LoVo (cell line): ENCODE measurements at places on chromosomes 7 and 10.
A peak's percentile ranks its signal among the peaks of the same experiment; 100 is the strongest.

DNA sequence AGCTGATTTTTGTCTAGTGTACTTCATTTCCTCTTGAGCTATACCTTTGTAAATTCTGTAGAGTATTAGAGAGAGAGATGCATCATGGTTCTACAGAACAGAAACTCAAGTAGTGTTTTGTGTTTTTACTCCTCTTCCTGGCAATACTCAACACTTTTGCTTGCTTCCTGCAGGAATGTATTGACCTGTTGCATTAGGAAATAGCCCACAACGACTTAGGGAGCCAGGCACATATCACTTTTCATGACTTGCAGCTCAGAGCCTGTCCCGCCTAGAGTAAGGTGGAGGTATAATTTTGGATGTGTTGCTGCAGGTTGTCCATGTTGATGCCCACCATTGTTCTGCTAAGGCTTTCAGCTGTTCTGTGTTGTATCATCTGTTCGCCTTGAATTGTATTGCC lies 216.3 kb downstream of the SDK1 start:
- no peak for DNase-seq

DNA sequence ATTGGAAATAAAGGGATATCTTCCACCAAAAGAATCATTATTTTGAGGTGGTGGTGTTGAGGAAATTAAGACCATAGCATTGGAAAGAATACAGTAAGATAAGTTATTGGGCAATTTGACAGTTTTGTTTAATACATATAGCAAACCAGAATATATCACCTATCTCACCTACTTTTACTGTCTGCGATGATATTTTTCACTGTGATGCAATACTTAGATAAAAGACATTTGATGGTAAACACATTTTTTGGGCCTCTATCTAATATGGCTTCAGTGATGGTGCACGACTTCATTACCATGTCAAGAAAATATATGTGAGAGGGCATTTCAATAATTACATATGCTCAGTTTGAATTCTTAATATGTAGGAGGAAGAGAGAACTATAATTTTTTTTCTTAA lies 93.7 kb upstream of the MAGI2 start:
- no peak for DNase-seq

DNA sequence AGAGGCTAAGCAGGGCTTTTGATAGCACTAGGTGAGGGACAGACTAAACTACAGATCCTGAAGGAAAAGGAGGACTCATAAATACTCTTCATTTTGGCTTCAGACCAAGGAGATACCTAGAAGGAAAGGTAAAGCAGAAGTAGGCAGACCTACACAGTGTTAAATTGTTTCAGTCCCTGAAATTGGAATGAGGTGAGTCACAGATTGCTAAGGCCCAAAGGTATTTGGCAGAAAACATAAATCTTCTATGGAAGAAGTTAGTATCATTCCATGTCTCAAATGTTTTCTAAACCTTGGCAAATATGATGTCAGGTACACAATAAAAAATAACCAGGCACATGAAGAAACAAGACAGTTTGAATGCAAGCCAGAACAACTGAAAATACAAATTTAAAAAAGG lies 30.0 kb downstream of the MTERF1 start:
- DNase-seq: peak; percentile 62

DNA sequence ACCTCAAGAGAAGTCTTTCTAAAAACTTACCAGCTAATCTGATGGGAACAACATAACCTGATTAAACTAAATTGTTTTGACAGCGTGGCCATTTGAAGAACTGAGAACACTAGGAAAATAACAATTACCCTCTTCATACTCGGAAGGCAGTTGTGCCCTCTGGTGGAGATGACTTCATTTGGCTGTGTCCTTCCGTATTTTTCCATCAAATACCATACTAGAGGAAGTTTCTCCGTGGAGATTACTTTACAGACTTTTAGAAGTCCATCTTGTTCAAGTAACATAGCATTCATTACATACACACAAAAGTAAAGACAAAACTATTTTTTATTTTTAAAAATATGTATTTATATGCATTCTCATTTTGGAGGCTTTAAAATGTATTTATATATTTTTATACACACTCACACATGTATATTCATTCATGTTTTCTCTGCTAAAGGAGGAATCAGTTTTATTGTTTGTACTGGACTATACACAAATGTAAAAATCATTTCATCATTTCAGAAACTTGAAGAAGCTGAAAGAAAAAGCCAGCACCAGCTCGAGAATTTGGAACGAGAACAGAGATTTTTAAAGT lies 25.2 kb downstream of the SMNDC1 start:
- peak; percentile 59 for DNase-seq

GRCh38 chr10:47354165-47354564 lies 6.0 kb downstream of the RBP3 start:
- DNase-seq: no peak

- no peak for DNase-seq
These were observed 438.1 kb downstream of the SUGCT start for GRCh38 chr7:40572810-40573465.

GRCh38 chr7:35817930-35818329 lies 17.1 kb downstream of the SEPTIN7 start:
- DNase-seq: no peak

DNA sequence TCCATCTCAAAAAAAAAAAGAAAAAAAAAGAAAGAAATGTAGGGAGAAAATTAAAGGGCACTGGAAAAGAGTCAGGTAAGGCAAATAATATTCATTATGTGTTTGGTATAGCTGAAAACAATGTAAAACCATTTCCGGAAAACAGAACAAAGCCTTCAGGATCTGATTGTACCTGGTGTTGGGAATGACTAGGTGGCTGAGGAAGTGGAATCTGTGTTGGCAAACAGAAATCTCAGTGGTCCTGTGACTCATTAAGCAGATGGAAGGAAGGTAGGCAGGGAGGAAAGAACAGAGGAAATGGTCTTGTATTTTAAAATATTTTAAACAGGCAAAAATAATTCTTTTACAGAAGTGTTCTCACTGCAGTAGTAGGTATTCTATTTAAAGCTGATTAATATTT lies 55.7 kb upstream of the GATA3 start:
- no peak for DNase-seq

- DNase-seq: no peak
These were observed 27.7 kb downstream of the PLXNA4 start for GRCh38 chr7:132548489-132549078.

GRCh38 chr7:159024280-159024951 lies 120.3 kb downstream of the VIPR2 start:
- DNase-seq: no peak

DNA sequence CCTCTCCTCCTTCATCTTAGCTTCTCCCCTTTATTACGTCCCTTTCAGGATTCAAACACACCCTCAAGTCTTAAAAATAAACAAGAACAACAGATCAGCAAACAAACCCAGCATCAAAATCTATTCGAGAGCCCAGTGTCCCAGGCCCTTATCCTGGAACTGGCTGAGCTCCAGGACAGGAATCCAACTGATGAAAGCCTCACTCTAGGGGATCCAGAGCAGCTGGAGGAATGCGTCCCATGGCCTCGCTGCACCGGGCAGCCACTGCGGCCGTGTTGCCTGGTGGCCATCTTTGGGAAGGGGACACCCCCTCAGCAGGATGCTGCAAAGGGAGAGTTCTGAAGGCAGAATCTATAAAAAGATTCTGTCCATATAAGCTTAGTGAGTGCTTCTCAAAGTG lies 156.5 kb upstream of the BMPER start:
- DNase-seq: no peak

- DNase-seq: peak; percentile 74
These were observed 12.1 kb downstream of the HKDC1 start for GRCh38 chr10:69232252-69232651.

GRCh38 chr7:91846436-91846835 lies 34.1 kb downstream of the MTERF1 start:
- DNase-seq: no peak

GRCh38 chr10:5094265-5095205 lies at the start of gene AKR1C3:
Gene AKR1C3 (plus strand): TSS chr10:5094414. CDS start chr10:5094445, 31 bp downstream.
- DNase-seq: peak; percentile 76

DNA sequence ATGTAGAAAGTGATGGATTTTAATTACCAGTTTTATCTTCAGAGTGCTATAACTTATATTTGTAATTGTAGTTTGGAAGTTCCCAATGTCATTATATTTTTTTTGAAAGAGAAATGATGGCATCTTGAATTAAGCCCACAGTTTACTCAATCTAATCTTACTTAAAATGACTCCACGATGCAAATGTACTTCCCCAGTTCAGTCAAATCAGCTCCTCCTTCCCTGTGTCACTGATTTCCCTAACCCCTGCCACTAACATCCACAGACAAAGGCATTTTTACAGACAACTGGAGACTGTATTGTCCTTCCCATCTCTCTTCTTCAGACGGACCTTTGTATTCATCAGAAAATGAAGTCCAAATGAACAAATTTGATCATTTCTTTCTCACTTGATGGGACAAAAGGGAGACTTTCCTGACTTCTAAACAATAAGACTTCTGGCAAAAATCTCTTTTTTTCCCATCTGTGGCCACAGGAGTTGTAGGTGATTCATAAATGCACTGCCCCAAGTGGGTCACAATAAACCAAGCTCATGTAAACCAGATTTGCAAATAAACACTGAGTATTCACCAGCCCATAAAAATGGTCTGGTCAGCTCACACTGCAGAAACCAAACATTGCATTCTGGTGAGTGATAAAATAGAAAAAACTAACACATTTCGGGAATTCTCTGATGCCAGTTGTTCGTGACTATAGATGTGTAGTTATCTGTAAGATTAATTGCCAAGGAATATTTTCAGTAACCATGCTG lies 162.9 kb downstream of the FANK1 start:
- no peak for DNase-seq

- DNase-seq: no peak
These were observed 1.4 kb upstream of the ZNF212 start for GRCh38 chr7:149238051-149238450.

DNA sequence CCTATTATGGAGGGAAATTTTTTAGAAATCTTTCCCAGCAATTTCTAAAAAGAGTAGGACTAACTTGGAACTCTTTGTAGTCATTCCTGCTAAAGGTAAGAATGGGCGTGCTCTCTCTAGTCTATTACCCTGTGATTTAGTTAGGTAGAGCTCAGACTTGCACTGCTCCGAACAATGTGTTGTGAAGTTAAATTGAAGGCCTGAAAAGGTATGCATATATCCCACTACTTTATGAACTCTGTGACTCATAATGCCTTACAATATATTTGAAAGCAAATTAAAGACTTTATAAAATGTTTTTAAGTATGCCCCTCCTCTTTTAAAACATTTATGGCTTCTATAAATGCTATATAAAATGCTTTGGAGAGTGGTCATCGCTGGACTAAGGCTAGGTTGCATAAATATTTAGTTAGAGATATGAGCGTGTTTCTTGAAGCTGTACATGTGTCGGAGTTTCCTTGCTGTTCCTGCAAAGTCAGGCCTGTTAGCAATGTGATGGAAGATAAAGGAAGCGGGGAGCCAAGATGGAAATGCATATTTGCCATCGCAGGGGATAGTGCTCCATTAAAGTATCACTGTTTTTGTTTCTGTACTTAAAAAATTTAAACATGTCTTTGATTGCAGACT lies 761.4 kb downstream of the LRMDA start:
- DNase-seq: no peak

DNA sequence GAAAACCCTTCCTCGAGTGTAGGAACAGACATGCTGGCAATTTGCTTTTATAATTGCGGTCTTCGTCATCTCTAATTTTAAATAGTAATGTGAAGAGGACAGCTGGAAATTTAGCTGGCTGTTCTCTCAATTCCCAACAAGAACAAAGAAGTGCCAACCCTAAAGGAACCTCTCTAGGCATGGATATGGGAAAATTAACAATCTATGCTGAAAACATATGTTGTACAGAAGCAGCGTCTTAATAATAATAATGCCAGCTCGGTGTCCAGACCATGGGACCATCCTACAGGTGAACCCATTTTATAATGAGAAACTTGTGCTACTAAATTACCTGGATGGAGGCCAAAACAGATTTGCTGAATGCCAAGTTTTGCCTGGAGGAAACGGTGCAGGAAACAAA lies 641.4 kb upstream of the MGMT start:
- DNase-seq: no peak

DNA sequence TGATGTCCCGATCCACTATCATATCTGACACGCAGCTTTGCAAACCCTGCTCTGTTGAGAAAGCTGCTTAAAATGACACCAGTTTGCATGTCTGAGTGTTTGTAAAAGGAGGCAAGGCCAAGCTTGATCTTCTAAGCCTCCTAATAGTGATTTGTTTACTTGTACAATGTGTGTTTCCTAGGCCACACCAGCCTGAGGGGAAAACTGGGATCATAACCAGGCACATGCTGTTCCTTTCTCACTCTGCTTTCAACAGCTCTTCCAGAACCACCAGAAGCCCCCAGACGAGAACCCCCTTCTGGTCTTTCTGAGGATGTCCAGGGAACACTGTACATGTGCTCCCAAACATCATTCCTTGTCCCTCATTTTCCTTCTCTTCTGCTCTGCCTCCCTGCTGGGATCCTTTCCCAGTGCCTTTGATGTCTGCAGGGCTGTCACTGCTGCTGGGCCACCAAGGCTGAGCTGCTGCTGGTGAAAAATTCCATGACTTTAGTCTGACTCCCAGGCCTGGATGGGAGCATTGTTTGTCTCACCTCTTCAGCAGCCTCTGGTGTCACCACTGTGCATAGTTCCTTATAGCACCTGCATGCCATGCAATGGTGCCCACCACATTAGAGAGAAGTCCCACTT lies 4.0 kb upstream of the LGI1 start:
- DNase-seq: no peak
